ENCODE measurements at places on chromosomes 3 and 15.

GRCh38 chr15:89761009-89761831, 10.2 kb upstream of the MESP1 start:
- peak; percentile 99 for DNase-seq

GRCh38 chr15:74489518-74490338, 28.8 kb upstream of the UBL7 start:
- peak; percentile 83 for DNase-seq

DNA sequence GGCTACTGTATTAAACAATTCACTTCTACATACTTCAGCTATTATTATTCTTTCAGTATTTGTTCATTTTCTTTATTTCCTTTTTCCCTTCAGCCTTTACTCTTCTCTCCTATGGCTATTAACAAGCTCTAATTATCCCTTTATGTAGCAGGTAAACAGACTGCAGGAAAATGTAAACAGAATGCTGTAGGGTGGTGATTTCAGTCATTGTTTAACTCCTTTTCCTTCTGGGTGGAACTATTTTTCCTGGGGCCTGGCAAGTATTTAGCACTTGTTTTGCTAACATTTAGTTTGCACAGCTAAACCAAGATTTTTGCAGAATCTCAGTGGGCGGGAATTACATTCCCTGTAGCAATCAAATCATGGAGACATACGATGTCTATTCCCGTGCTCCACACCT, 14.4 kb downstream of the RARB start:
- no peak for DNase-seq

DNA sequence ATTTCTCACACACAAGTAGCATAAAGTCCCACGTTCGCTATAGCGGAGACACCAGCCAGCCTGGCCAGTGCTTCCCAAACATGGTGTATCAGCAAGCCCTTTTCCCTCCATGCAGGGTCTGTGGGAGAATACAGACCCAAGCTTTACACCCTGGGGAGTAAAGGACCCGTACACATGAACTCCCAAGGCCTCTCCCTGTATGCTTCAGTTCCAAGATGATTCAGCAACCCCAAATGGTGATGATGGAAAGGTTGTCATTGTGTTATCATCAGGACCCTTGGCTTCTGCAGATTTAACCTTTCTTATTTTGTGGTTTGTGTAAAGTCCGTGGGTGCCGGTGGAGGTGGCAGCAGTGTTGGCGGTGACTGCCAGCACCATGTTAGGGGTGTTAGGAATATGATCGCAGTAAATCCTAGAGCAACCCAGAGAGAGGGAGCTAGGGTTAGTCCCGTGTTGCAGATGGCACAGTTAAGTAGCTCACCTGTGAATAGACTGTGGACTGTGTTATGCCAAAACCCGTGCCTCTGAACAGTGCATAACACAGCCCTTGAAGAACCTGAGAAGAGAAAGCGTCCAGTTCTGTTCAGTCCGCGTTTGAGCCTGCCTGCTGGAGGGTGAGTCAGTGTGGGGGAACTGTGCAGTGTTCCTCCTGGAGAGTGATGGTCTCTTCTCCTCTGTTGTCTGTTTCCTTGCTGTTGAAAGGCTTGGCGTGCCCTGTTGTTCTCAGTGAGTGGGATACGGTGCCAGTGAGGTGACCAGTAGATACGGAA, 174.3 kb downstream of the APBA2 start:
- no peak for DNase-seq

DNA sequence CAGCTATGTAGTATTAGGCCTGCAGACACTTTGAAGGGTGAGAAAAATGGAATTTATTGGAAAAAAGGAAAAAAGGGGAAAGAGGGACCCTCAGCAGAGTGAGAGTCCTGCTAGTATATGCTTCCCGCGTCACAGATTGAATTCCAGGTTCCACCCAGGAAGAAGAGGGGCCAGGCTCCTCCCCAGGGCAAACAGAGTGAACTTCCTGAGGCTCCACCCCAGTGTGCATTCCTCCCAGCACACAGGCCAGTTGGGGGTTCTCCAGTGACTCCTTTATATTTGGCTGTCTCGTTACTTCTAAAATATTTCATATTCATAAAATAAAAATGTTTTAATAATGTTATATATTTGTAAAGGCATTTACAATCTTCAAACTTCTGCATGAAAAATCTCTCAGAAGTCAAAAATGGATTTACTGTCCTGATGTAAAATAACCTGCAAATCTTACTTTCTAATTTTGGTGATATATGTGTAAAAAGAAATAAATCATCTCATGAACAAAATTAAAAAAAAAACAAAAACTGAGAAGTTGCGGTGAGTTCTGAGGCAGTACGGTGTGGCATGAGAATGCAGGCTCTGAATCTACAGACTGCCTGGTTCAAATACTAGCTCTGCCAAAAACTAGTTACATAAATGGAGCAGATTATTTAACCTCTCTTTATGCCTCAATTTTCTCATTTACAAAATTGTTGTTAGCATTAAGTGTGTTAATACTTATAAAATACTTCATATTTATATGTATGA, 175.8 kb upstream of the P2RY1 start:
- DNase-seq, result no peak

DNA sequence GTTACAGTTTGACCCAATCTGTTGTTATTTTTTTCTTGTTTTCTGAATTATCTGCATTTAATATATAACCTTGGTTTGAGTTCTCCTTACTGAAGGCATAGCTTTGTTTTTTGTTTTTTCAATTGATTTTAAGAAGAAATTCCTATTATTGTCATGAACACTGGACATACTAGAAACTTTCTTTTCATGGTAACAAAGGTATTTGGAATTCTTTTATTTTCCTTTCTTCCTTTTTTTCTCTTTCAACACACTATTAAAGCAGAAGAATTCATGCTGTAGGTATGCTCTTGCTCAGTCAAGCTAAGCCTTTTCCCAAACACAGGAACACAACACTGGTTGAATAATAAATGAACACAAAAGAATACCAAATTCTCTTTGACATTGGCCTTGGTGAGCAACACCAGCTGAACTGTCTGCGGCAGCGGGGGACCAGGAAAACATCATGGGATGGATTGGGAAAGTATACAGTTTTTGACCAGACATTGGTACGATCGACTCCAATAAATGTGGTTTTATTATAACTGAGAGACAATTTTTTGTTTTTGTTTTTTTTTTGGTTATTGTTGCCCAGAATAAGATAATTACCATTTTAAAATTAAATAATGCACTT, 23.1 kb downstream of the U2SURP start:
- DNase-seq, result no peak

DNA sequence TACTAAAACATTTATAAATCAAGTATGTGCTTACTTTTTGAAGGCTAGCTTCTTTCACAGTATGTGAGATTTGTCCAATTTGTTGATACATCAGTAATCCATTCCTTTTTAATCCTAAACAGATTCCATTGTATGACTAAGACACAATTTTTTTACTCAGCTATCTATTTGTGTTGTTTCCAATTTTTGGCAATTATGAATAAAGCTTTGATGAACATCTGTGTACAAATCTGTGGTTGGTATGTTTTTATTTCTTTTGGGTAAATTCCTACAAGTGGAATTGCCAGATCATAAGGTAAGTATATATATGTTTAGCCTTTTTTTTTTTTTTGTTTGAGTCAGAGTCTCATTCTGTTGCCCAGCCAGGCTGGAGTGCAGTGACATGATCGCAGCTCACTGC, 56.2 kb upstream of the VEPH1 start:
- no peak for DNase-seq

DNA sequence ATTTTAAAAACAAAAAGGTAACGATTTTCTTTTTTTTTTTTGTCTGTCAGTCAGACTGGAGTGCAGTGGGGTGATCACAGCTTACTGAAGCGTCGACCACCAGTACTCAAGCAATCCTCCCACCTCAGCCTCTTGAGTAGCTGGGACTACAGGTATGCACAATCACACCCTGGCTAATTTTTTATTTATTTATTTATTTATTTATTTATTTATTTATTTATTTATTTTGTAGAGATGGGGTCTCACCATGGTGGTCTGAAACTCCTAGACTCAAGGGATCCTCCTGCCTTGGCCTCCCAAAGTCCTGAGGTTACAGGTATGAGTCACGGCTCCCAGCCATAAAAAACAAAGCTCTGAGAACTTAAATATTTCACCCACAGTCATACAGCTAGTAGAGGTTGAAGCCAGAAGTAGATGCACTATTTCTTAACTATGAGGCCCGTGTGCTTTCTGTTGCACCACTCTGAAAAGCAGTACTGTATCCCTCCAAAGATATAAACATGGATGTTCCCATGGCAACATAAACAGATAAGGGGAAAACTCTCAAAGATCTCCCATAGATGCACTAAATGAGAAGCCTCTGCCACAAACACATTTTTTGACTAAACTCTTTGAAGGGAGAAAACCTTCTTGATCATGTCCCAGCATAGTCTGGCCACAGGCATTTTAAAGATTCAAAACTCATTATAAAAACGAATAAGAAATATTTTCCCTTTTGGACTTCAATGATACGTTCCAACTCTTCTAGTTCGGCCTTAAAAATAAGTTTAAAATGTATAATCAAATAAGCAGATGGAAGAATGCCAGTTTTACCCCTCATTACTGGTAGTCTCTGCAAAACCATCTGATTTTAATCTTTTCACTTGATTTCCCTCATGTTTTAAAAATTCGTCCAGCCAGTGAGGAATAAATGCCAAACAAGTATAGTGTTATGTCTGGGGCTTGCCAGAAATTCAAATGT, 162.3 kb upstream of the ARHGEF26 start:
- DNase-seq, result no peak

Measured in RPMI8226 (cell line).